ENCODE measurements at places on chromosomes 2 and 18. TPM values are rescaled to one million over a fixed set of nuclear protein-coding genes. Genes with fewer than 3 reads are reported as not detected.

DNA sequence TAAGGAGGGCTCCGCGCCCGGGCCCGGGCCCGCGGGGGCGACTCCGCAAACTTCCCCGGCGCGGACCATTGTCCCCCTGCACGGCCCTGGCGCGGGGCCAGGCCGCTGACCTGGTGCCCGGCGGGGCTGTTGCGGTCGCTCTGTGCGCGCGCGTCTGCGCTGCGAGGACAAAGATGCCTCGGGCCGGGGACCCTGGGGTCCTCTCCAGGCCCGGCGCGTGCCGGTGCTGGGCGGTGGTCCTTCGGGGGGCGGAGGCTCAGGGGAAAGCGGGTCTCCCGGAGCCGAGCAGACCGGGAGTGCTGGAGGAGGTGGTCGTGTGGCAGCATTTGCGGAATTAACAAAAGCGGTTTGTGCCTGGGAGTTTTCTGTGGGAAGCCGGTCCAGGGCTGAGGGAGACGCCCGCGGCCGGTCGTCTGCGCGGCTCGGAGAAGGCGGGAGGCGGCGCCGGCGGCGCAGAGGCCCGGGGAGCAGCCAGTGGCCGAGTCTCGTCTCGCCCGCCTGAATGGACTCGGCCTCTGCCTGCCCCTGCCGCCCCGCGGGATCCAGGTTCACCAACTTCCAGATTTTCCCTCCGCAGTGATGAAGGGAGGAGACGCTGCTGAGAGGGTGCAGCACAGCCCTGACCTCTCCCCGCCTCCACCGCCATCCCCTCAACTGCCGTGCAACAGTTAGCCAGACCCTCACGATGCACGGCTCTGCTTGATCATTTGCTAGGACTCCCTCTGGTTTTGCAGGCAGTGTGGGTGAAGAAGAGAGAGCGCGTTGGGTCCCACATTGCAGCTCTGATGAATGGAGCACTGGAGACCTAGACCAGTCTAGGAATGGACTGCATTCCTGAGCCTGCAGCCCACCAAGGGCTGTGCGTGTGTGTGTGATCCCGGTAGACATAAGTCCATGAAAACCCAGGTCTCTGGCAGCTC lies 705 bp downstream of the EFR3B start:
- peak overlapping the region; percentile 31 for H3K4me3 ChIP-seq
- H3K27me3 ChIP-seq: peaks cover 24% of the 10 kb centered on the region
- no peaks in the 10 kb centered on the region for H3K36me3 ChIP-seq
- peaks cover 21% of the 10 kb centered on the region for H3K4me1 ChIP-seq
- no peak overlapping the region for H3K27ac ChIP-seq

DNA sequence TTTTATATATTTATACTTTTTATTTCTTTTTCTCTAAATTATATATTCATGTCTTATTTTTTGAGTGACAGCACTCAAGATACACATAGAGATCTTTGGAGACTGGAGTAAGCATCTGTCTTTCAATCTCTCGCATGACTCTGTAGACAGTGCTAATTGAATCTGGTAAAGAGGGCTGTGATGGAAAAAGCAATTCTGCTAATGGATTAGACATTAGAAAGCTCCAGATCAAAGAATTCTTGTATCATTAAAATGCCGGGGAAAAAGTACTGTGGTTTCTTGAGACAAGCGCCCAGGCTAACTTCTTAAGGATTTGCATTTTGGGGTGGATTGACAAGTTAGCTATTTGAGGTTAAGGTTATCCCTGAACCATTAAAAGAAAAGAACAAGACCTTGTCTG lies 383.1 kb upstream of the TNP1 start:
- no peaks in the 10 kb centered on the region for H3K36me3 ChIP-seq
- H3K27me3 ChIP-seq: no peaks in the 10 kb centered on the region
- H3K27ac ChIP-seq: no peak overlapping the region
- no peak for DNase-seq
- no peak overlapping the region for H3K4me3 ChIP-seq
- H3K4me1 ChIP-seq: no peaks in the 10 kb centered on the region

DNA sequence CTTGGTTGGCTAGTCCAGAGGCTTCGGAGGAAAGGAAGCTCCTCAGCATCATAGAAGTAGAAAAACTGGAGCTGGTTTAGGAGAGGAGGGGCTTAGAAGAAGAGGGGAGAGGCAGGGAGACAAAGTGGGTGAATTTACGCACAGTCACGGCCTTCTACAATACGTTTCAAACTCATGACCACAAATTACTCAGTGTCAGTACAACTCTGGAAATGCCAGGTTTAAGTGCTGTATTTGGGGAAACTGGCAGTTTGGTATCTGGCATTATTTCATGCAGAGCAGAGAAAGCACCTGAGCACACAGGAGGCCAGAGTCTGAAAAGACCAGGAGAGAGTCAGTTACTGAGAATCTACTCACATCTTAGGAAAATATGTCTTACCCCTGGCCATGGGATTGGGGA lies 55.4 kb downstream of the XRCC5 start:
- no peak overlapping the region for H3K4me3 ChIP-seq
- DNase-seq: no peak
- H3K27ac ChIP-seq: no peak overlapping the region
- peaks cover 4% of the 10 kb centered on the region for H3K4me1 ChIP-seq
- H3K27me3 ChIP-seq: no peaks in the 10 kb centered on the region

GRCh38 chr18:13186687-13187086 lies 31.9 kb upstream of the LDLRAD4 start:
- H3K4me1 ChIP-seq: no peaks in the 10 kb centered on the region
- H3K27me3 ChIP-seq: no peaks in the 10 kb centered on the region
- no peaks in the 10 kb centered on the region for H3K36me3 ChIP-seq
- DNase-seq: no peak
- no peak overlapping the region for H3K27ac ChIP-seq
- no peak overlapping the region for H3K4me3 ChIP-seq

The CD302 gene
- 5.1 TPM for total RNA-seq

DNA sequence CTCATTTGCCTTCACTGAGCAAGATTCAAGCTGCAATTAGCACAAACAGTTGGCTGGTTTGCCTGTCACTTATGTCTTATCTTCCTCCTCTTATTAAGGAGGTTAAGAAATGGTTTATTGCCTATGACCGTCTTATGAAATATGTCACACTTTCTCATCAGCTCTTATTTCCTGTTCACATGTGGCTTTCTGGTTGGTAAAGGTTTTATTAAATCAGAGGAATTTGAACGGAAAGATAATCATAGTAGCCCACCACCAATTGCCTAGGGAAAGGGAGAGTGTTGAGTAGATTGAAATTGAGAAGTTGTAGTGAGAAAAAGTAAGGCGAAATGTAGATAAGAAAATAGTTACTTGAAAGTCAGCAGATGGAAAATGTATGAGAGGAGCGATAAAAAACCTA lies 4.2 kb upstream of the IL1R1 start:
- H3K36me3 ChIP-seq: no peaks in the 10 kb centered on the region
- H3K27me3 ChIP-seq: peaks cover 13% of the 10 kb centered on the region
- peaks cover 33% of the 10 kb centered on the region for H3K4me1 ChIP-seq
- no peak overlapping the region for H3K27ac ChIP-seq
- no peak overlapping the region for H3K4me3 ChIP-seq

DNA sequence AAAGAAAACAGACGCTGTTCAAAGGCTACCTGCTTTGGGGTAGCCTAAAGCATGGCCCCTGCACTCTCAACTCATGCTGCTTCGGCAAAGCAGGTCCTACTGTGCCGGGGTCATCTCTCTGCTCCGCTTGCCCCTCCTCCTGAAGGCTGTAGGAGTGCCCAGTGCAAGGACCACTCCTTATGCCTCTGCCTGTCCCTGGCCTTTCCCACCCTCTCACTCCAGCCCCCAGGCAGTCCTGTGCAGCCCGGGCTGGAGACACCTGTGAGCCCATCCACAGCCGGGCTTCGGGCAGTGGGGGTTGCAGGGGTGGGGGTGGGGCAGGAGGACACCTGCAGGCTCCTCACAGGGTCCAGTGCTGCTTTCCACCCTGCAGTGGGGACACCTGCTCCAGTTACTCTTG lies 69.1 kb downstream of the ACKR3 start:
- no peaks in the 10 kb centered on the region for H3K36me3 ChIP-seq
- no peaks in the 10 kb centered on the region for H3K4me1 ChIP-seq
- no peak overlapping the region for H3K27ac ChIP-seq
- DNase-seq: no peak
- no peaks in the 10 kb centered on the region for H3K27me3 ChIP-seq
- no peak overlapping the region for H3K4me3 ChIP-seq

GRCh38 chr2:206031950-206032567 lies 53.9 kb downstream of the INO80D start:
- peaks cover 19% of the 10 kb centered on the region for H3K36me3 ChIP-seq
- DNase-seq: no peak
- H3K4me3 ChIP-seq: no peak overlapping the region

The ITGB6 gene
- not detected for total RNA-seq

DNA sequence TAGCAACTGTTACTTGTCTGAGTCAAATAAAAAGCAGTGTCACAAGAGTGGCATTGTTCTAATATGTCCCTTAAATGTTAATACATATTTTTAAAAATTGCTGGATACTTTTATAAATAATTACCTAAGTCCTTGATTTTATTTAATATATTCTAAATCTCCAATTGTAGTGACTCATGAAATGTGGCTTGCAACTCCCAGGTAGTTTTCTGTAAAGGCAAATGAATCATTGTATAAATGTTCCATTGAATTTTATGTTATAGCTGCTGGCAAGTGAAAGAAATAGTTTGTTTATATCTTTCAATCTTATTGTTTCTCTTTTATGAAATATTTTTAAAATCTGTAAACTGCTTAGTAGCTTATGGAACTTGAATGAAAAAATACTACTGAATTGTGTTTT lies 32.7 kb upstream of the C1GALT1C1L start:
- H3K4me1 ChIP-seq: no peaks in the 10 kb centered on the region
- DNase-seq: no peak
- H3K27me3 ChIP-seq: peaks cover 2% of the 10 kb centered on the region
- no peak overlapping the region for H3K4me3 ChIP-seq
- H3K36me3 ChIP-seq: no peaks in the 10 kb centered on the region

DNA sequence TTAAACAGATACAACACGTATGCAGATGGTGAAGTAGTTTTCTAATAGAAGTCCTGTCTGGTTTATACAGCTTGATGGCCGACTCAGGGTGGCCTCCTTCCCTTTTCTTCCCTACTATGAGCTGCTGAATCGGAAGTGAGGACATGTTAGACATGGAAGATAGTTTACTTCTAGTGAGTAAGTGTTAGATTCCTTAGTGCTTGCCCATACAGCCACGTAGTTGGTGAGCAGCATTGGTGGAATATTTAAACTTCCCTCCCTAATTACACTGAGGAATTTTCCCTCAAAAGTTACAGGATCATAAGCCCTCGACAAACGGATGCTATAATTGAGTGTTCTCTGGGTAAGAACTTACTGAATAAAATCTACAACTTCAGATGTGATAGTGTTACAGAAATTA lies 52.1 kb downstream of the RHBDD1 start:
- H3K27me3 ChIP-seq: no peaks in the 10 kb centered on the region
- H3K4me3 ChIP-seq: no peak overlapping the region
- H3K36me3 ChIP-seq: no peaks in the 10 kb centered on the region
- no peak overlapping the region for H3K27ac ChIP-seq
- H3K4me1 ChIP-seq: no peaks in the 10 kb centered on the region
- DNase-seq: no peak

DNA sequence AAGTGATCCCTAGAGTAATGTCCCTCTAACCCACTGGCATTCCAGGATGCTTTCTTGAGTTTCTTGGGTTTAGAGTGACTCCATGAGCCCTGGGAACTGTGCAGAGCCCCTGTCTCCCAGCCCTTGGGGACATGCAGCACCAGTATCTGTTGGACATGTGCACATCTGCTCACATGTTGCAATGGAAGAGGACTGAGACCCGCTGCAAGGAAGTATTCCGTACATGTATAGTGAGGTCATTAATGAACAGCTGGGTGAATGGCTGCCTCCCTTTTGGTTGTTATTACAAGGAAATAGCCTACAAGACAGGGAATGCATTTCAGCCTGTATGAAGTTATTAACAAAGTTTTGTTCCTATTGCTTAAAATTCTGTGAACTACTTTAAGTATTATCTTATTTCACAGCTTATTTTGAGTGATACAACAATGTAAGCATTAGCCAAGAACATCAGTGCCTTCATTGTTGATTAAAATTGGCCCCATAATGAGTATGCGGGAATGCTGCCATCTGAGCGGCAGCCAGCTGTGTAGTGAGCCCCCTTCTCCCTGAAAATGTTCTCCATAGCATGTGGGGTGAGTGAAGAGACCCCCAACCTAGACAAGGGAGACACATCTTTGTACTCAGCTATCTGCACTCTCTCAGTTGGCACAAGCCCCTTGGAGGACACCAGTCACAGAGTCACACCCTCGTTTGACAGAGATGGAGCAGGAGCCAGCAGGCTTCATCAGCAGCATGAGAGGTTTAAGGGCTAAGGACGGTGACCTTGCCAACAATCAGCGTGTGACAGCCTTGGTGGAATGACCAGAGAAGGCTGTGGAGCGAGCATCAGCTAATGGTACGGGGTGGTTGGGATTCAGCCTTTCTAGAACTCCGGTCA lies 87.4 kb downstream of the FAM210A start:
- H3K4me1 ChIP-seq: peaks cover 10% of the 10 kb centered on the region
- no peak overlapping the region for H3K27ac ChIP-seq
- H3K36me3 ChIP-seq: no peaks in the 10 kb centered on the region
- no peaks in the 10 kb centered on the region for H3K27me3 ChIP-seq

The ANKAR gene
- 18.0 TPM for total RNA-seq

- DNase-seq: no peak
- no peaks in the 10 kb centered on the region for H3K27me3 ChIP-seq
- H3K27ac ChIP-seq: no peak overlapping the region
- H3K4me3 ChIP-seq: no peak overlapping the region
- H3K36me3 ChIP-seq: no peaks in the 10 kb centered on the region
Observed at GRCh38 chr2:195603998-195604397, 53.0 kb upstream of the SLC39A10 start.

DNA sequence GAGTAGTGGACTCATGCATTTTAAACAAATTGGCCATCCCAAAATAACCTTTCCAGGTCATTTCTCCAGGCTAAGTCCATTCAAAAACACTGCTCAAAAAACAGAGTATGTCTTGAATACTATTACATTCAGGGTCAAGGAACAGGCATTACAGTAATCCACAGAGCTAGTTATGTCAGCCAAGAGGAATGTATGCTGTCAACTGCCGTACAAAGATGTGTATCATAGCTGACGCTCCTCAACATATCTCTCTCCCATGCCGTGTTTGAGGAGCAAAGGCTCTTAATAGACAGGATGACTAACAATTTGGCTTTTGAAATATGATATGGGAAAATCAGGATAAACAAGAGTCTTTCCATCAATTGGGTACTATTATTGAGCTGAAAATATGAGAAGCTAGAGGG lies 68.8 kb upstream of the KCTD1 start:
- no peaks in the 10 kb centered on the region for H3K27me3 ChIP-seq
- no peaks in the 10 kb centered on the region for H3K36me3 ChIP-seq
- no peak overlapping the region for H3K4me3 ChIP-seq
- H3K4me1 ChIP-seq: no peaks in the 10 kb centered on the region
- no peak overlapping the region for H3K27ac ChIP-seq
